ENCODE measurements at places on chromosomes 12 and 14. TPM values are rescaled to one million over a fixed set of nuclear protein-coding genes. Genes with fewer than 3 reads are reported as not detected.
A peak's percentile ranks its signal among the peaks of the same experiment; 100 is the strongest.

- no peak for DNase-seq
Measured at GRCh38 chr14:28661171-28661772, 105.3 kb upstream of the FOXG1 start.

DNA sequence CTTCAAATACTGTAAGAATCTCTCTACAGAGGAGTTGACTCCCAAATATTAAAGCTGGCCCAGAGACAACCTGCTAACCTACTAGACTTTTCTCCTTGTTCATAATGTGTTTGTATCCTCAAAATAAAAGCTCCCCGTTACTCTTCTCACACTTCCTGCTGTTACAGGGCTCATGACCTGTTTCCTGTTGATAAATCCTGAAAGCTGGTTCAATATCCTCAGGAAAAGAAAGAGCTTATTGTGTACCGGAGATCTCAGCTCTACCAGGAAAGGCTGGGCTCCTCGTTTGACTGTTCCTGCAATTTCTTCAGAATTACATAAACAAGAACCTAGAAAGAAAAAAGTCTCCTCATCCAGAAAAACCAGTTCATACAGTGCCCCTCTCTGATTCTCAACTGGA, 30.8 kb downstream of the CLEC1A start:
- DNase-seq = no peak

DNA sequence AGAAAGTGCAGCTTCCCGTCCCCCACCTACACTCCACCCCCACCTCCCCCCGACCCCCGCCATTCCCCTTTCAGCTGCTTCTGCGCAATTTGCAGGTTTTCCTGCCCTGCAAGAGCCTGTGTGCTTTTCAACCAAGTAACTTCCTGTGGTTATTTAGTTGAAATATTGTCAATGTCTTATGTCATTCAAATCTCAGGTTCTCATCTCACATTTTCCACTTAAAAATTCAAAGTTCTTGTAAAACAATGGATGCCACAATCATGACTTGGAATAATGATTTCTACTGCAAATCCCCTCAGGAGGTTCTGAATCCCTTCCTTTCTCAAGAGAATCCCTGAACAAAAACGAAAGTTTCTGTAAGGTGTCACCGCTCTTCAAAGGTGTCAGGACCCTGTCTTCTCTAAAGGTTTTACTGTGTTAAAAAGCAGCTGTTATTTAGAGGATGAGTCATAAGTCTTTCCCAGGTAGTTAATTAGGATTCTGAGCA, 31.6 kb downstream of the WBP11 start:
- DNase-seq = peak; percentile 36

- DNase-seq = no peak
Measured at GRCh38 chr12:114958538-114958937, 274.6 kb upstream of the TBX3 start.

DNA sequence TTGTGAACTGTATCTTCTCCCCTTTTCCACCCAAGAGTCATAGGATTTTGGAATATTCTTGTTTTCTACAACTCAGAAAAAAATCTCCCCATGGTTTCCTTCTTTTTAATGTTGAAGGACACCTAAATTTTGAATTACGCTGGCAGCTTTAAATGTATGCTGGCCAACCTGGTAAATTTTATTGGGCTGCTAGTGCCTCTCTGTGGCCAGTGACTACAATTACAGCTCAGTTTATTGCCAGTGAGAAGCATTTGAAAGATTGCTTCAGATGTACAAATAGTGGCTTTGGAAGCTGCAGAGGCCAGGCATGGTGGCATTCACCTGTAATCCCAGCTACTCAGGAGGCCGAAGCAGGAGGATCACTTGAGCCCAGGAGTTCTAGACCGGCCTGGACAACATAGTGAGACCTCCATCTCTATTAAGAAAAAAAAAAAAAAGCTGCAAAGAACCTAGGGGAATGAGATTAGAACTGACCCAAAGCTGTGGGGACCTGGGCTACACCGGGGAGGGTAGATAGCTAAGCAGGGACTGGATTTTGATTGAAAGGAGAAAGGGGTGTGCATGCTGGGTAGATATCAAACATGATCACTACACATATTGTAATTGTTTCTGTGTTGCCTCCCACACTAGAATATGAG, 7.6 kb upstream of the RAB21 start:
- peak; percentile 76 for DNase-seq

- no peak for DNase-seq
Measured at GRCh38 chr14:33646692-33647260, 304.1 kb downstream of the EGLN3 start.

The P2RX2 gene
- not detected for total RNA-seq

The AQP6 gene
- 0.10 TPM for total RNA-seq

The PRDM4 gene
- 23.5 TPM for total RNA-seq

- no peak for DNase-seq
Measured at GRCh38 chr12:117380083-117380482, 18.7 kb upstream of the NOS1 start.

The ADAM21 gene
- not detected for total RNA-seq

The KCNC2 gene
- 3.9 TPM for total RNA-seq
